Skeletal muscle cell (primary cell): ENCODE measurements at places on chromosomes 7 and 10.
A peak's percentile ranks its signal among the peaks of the same experiment; 100 is the strongest.

GRCh38 chr7:150863946-150864345, 11.6 kb downstream of the AOC1 start:
- no peak for DNase-seq

DNA sequence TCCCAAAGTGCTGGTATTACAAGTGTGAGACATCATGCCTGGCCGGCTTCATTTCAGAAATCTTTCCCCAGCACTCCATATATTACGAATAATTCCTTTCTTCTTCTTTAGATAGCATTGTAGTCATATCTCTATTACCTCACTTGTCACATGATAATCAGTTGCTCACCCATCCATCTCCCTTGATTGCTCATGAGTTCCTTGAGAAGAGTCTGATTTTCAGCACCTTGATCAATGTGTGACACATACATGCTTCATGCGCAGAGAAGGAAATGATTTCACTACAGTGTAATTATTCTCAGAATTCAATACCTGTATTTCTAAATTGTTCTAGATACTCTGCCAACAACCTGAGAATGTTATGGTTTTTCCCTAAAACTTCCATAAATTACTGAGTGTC, 26.7 kb upstream of the GGCT start:
- DNase-seq = no peak

GRCh38 chr7:123538897-123539296, 4.5 kb upstream of the IQUB start:
- DNase-seq = no peak

- DNase-seq = no peak
Measured at GRCh38 chr10:31730776-31731175, 197.9 kb downstream of the ARHGAP12 start.

DNA sequence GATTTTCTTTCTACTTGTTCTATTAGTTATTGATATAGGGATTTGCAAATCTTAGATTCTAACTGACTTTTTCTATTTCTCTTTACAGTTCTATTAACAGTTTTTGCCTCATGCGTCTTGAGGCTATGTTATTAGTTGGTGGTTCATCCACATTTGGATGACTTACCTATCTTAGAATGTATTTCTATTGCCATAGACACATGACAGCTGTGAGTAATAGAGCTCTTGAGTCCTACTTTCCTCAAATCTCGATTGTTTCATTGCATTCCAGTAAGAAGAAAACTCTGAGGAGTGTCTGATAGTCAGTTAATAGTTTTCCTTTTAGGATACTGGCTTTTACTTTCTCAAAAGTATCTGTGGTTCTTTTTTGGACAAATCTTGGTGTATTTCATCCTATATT, 241.4 kb upstream of the ZNF32 start:
- peak; percentile 62 for DNase-seq

GRCh38 chr7:22859641-22860290, 37.1 kb upstream of the TOMM7 start:
- DNase-seq = no peak
